ENCODE measurements at places on chromosomes 1 and 21.
A peak's percentile ranks its signal among the peaks of the same experiment; 100 is the strongest.

DNA sequence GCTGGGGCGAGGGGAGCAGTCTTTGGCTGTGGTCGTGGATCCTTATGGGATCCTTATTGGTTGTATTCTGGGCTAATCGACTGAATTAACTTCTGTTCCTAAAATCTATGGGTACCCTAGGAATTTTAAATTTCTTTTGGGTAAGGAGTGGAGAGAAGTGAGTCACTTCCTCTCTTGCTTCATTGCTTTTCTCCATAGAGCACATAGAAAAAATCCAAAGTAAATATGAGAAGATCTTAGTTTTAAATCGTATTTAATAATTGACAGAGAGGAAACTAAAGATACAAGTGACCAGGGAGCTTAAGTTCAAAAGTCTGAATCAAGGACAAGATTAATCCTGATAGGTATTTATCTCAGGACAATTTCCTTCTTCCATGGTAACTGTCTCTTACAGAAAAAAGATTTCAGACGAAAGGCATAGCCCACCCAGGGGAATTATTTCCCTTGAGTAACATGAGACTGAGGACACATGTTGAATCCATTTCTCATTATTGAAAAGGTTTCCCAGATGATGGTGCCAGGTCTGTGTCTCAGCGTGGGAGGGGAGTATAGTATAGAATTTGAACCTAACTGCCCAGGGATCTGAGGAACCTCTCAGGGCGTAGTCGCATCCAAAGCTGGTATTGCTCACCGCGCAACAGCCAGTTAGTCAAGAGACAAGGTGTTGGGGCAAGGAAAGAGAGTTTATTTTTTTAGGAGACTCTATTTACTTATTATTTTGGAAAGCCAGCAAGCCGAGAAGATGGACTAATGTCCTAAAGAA lies 28.7 kb upstream of the FASLG start:
- DNase-seq: peak; percentile 44

- DNase-seq: no peak
Observed at GRCh38 chr1:208036918-208037766, 126.2 kb upstream of the CD34 start.

GRCh38 chr1:193264313-193265065 lies 78.1 kb upstream of the B3GALT2 start:
- peak; percentile 57 for DNase-seq

GRCh38 chr1:228488125-228488817 lies 1.1 kb downstream of the RNF187 start:
- DNase-seq: no peak

DNA sequence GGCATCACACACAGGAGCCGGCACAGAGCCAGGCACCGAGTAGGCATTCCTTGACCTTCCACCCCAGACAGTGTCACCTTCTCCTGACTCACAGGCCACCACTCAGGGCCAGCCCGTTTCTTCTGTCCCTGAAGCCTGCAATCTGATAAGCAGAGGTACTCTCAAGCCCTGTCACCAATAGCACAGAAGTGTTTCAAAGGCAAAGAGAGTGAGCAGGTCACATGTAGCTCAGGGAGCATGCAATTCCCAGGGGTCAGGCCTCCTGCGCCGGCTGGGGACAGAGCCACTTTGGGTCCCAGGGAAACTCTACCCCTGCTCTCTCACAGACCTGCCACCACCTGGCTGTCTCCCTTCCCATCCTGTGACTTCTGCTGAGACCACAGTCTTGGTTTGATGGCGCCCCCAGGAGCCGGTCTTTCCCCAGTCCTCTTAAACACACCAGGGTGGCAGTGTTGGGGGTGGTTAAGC lies 13.2 kb downstream of the CAPN9 start:
- DNase-seq: peak; percentile 74

GRCh38 chr21:42120101-42120902 lies 49.2 kb downstream of the UMODL1 start:
- DNase-seq: no peak

- no peak for DNase-seq
Observed at GRCh38 chr1:175804561-175804960, 61.2 kb upstream of the TNR start.

- no peak for DNase-seq
Observed at GRCh38 chr1:111203681-111204200, 3.3 kb upstream of the DENND2D start.

DNA sequence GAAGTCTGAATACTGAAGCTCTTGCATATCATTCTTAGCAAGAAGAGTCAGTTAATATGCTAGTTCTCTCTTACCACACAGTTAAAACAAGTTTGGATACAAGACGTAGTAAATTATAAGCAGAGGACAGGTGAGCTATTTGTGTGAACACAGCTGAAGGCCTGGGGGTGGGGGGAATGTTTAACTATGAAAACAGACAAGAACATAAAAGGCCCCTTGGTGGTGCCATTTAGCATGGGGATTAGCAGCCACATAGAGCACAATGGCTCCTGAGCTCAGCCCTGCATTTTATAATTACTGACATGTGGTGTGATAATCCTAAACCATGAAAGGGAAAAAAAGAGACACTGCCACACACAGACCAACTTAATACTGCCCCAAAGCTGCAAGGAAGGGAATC lies 94.8 kb downstream of the TGFBR3 start:
- no peak for DNase-seq

DNA sequence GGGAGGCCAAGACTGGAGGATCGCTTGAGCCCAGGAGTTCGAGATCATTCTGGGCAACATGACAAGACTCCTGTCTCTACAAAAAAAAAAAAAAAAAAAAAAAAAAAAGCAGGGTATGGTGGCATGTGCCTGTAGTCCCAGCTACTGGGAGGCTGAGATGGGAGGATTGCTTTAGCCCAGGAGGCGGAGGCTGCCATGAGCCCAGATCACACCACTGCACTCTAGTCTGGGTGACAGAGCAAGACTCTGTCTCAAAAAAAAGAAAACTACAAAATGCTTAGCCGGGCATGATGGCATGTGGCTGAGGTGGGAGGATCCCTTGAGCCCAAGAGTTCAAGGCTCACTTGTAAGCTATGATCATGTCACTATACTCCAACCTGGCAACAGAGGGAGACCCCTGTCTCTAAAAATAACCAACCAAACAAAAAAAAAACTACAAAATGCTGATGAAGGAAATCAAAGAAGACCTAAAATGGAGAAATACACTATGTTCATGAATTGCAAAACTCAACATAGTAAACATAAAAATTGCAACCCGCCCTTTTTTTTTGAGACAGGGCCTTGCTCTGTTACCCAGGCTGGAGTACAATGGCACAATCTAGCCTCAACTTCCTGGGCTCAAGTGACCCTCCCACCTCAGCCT lies 20.4 kb downstream of the SHISAL2A start:
- DNase-seq: no peak

DNA sequence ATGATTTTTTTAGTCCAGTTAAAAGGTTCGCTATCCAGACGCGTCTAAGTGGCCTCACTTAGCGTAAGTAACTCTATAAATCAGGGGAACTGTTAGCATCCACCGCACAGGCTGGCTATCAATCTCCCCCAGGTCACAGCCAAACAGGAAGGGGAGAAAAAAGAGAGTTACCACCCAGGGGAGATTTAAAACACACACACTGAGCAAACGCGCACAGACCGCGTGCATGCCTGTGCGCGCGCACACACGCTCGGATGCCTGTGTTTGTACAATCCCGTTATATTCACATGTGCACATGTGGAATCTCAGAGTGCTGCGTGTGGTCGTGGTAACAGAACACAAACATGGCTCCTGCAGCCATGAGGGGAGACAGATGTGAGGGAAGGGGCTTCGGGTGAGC lies 125.4 kb downstream of the CASZ1 start:
- DNase-seq: no peak

GRCh38 chr1:228394571-228395394 lies 11.9 kb downstream of the TRIM11 start:
- no peak for DNase-seq

DNA sequence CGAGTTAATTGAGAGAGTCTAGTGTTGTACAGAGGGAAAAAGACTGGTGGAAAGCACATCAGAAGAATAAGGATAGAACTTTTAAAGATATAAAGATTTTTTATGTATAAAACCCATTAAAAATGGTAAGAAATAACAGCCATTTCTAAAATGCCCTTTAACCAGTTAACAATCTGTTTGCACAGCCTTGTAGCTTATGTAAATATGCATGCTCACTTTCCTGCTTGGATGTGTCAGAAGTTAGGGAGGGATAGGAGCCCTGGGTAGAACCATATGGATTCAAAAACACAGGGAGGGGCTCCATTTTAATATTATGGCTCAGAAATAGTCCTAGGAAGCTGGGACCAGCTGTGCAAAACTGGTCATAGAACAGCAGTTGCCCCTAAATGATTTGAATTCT lies 4.5 kb upstream of the EDEM3 start:
- no peak for DNase-seq

DNA sequence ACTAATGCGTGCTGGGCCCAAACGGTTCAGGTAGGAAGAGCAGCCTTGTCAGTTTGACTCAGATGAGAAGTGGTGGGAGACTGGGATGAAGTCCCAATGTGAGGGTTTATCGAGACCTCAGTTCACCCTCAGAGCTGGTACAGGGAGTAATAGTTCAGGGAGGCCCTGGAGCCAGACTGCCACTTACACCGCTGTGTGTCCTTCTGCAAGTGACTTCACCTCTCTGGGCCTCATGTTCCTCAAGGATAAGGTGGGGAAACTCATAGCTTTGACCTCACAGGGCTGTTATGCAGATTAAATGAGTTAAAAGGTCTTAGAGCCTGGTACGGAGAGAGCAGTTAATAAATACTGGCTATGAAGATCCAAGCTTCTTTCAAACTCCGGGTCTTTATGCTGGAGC lies 219.9 kb downstream of the TRABD2B start:
- no peak for DNase-seq

GRCh38 chr1:112620377-112620695 lies 704 bp downstream of the CAPZA1 start:
- DNase-seq: no peak

GRCh38 chr1:79215311-79215710 lies 208.8 kb upstream of the ADGRL4 start:
- no peak for DNase-seq

DNA sequence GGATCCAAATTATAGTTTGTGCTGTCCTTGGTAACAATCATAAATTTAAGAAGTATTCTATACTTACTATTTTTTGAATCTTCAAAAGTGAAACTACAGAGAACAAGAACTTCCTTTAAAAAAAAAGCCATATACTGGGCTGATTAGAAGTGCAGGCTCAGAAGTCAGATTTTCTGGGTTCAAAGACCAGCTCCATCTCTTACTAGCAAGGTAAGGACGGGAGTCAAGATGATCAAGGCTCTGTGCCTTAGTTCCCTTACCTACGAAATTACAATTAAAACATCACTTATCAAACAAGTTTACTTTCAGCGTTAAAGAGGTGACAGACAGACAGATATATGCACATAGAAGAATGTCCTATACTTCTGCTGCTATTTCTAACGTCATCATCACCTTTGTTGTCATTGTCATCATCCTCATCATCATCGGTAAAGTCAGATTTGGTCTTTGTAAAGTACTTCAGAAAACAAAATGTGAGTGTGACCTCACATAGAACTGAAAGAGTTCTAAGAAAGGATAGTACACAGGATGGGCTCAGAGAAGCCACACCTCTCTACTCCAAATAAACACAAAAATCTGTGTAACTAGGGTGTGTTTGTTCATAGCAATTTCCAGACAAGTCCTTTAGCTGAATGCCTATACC lies 178.7 kb downstream of the VAV3 start:
- no peak for DNase-seq

- no peak for DNase-seq
Observed at GRCh38 chr1:1356166-1356795, 2.1 kb downstream of the MXRA8 start.

DNA sequence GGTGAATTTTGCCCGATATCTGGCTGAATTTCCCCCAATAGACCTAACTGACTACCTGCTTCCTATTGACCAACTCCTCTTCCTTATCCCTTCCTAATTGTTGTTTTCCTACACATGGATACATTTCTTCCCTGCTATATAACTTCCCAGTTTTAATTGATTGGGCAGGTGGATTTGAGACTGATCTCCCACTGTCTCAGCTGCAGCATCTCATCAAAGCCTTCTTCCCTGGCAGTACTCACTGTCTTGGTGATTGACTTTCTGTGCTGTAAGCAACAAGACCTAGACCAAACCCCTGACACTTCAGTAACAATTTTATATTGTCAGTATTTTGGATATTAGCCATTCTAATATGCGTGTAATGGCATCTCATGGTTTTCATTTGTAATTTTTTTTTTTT lies 11.3 kb upstream of the PLA2G2A start:
- no peak for DNase-seq

- no peak for DNase-seq
Observed at GRCh38 chr1:105243411-105243810, 1493.7 kb downstream of the AMY1C start.

GRCh38 chr1:117970252-117970651 lies 40.7 kb downstream of the WDR3 start:
- no peak for DNase-seq

- peak; percentile 57 for DNase-seq
Observed at GRCh38 chr1:186819126-186819525, 9.6 kb upstream of the PLA2G4A start.

- DNase-seq: no peak
Observed at GRCh38 chr1:68015369-68015768, 35.1 kb downstream of the DIRAS3 start.

DNA sequence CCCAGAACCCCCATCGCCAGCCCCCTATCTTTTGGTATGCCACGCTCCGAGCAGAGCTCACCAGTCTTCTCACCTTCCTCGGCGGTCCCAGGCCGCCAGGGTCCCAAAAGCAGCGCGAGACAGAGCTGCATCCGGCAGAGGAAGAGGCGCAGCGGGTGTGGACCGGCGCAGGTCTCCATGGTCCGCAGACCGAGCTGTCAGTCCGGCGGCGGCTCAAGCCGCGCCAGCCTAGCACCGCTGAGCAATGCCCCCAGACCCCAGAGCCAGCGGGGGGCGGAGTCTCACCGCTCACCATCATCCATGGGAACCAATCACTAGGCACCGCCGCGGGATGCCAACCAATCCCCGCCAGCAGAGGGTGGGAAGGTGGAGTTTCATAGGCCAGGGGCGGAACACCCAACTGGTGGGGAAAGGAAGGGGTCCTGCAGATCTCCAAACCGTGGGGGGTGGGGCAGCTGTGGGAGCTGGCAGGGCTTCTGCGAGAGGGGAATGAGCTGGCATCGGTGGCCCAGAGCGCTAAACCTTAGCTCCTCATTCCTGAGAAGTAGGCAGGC lies at the start of gene EPHA10:
Gene EPHA10 (minus strand): TSS at position 233 of the 554 bp plus-strand sequence. CDS start 54 bp downstream, at position 179.
- no peak for DNase-seq

GRCh38 chr1:155004352-155005075 lies 1.9 kb downstream of the ZBTB7B start:
- no peak for DNase-seq

DNA sequence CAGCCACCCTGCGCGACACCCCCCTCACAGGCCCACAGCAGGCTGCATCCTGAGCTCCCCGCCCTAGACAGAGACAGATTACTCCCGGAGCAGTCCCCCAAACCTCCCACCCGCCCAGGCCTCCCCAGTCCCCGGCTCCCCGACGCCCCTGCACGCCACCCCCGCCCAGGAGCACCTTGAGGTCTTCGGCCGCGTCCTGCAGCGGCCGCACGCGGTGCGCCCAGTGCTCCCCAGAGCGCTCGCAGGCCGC lies 731 bp downstream of the TRIM11 start:
- no peak for DNase-seq

DNA sequence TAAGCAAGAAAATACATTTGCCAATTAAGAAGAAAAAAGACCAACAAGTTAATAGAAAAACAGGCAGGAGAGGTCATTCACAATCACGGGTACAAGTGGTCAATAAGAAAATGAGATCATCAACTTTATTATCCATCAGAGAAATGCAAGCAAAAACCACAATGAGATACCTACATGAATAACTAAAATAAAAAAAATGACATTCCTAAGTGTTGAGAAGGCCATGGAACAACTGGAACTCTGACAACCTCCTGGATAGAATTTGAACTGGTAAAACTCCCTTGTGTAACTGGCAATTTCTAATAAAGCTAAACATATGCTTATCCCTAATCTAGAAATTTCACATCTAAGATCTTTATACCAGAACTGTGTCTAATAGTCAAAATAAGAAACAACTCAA lies 135.4 kb upstream of the BACE2 start:
- DNase-seq: no peak

Measured in cardiac muscle cell (in vitro differentiated cells and primary cell).